Fibroblast of villous mesenchyme (primary cell): ENCODE measurements at places on chromosomes 7 and 10. TPM values are rescaled to one million over a fixed set of nuclear protein-coding genes. Genes with fewer than 3 reads are reported as not detected.

The ATG9B gene
- under 0.01 and 0.32 TPM in 2 replicates for total RNA-seq

The TPST1 gene
- total RNA-seq = 131 TPM in 2 replicates

The SPDYE5 gene
- total RNA-seq = not detected in 2 replicates

The ANXA8 gene
- 3.9 and 7.4 TPM in 2 replicates for total RNA-seq

The ABHD11 gene
- 8.2 and 11.9 TPM in 2 replicates for total RNA-seq

The SORCS1 gene
- not detected in 2 replicates for total RNA-seq

The TAF3 gene
- 2.2 and 2.3 TPM in 2 replicates for total RNA-seq
